Activated CD4-positive, alpha-beta T cell treated with anti-CD3 and anti-CD28 coated beads, Interleukin-2, amount 50 U/mL, for 24 hours (primary cell): ENCODE measurements at places on chromosomes 5 and 9.

- DNase-seq, result no peak
Observed at GRCh38 chr5:154193701-154194121, 3.2 kb downstream of the GALNT10 start.

DNA sequence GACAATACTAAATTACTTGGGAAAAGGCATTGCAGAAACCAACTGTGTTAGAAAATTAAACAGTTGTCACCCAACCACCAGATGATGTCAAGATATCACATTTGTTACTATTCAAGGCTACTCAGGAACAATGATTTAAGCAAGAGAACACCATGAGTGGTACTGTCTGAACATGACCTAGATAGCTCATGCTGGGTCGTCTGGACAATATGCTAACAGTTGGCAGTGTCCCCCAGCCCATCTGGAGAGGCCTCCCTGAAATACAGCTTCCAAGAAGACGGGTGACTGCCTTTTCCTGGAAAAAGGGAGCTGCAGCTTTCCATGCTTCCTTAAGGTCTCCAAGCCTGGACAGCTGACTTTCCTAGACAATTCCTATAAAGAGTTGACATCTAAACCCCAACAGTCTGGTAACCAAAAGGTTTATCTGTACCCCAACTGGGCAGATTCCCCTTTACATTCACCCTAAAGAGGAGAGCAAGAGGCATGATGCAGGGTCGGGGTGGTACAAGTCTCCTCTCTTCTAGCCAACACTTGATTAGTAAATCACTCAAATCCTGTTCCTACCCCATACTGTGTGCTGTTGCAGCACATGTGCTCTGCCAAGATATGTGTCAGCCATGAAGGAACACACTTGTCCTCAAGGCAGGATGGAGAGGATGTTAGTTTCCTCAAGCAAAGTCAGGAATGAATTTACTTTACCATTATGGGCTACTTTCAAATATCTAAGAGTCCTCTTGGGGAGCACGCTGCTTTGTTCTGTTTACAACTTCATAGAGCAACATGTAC is 433.0 kb downstream of the PDE4D start:
- no peak for DNase-seq

GRCh38 chr5:107743373-107744000 is 72.8 kb upstream of the EFNA5 start:
- no peak for DNase-seq

DNA sequence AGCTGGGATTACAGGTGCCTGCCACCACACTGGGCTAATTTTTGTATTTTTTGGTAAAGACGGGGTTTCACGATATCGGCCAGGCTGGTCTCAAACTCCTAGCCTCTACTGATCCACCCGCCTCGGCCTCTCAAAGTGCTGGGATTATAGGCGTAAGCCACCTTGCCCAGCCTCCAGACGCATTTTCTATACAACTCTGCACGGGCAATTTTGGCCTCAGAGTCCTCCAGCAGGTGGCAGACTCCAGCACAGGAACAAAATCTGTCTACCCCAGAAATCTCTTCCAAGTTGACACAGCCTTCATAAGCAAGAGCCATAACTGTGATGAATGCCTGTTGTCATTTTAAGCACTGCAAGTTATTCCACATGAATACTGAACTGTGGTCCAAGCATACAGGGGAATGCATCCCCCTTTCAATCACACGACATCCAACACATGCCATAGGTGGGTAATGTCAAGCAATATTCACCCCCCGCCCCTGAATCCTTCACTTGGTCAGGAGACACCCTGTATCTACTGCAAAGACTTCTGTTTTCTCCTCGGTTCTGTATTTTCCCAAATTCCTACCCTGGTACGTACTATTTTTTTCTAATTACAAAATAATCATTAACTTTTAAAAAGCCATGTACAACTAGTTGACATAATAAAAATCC is 50.8 kb downstream of the ALDH7A1 start:
- no peak for DNase-seq

- no peak for DNase-seq
Observed at GRCh38 chr5:77305222-77305846, 94.9 kb downstream of the PDE8B start.
